M059J (cell line): ENCODE measurements at places on chromosomes 11 and 22. TPM values are rescaled to one million over a fixed set of nuclear protein-coding genes. Genes with fewer than 3 reads are reported as not detected.

APOBEC3H gene
- total RNA-seq = 1.7 TPM in 1 of 2 replicates, not detected in the other

GRCh38 chr11:125404811-125405790, 91.0 kb downstream of the FEZ1 start:
- peak; percentile 28 for DNase-seq

DNA sequence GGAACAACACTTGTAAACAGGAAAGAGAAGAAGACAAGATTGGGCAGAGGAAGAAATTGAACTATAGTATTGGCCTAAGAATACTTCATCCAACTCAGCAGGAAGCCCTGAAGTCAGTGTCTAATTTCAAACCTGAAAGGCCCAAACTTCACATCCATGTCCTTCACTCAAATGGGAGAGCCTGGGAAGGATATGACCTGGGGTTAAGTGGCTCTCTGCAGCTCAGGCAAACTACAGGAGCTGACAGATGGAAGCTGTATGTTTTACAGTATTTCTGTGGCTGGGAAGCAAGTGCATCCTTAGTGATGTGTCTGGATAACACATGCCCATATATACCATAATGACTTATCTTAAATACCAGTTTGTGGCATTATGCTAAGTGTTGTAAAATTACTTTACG, 196.2 kb downstream of the SOX6 start:
- DNase-seq = no peak

TESMIN gene
- total RNA-seq = 5.5 and 12.8 TPM in 2 replicates
